Stimulated activated CD4-positive, alpha-beta T cell treated with anti-CD3 and anti-CD28 coated beads, Interleukin-1b, Interleukin-23, amount 100 ng/mL, for 1 hour (primary cell): ENCODE measurements at places on chromosomes 2 and 18.

DNA sequence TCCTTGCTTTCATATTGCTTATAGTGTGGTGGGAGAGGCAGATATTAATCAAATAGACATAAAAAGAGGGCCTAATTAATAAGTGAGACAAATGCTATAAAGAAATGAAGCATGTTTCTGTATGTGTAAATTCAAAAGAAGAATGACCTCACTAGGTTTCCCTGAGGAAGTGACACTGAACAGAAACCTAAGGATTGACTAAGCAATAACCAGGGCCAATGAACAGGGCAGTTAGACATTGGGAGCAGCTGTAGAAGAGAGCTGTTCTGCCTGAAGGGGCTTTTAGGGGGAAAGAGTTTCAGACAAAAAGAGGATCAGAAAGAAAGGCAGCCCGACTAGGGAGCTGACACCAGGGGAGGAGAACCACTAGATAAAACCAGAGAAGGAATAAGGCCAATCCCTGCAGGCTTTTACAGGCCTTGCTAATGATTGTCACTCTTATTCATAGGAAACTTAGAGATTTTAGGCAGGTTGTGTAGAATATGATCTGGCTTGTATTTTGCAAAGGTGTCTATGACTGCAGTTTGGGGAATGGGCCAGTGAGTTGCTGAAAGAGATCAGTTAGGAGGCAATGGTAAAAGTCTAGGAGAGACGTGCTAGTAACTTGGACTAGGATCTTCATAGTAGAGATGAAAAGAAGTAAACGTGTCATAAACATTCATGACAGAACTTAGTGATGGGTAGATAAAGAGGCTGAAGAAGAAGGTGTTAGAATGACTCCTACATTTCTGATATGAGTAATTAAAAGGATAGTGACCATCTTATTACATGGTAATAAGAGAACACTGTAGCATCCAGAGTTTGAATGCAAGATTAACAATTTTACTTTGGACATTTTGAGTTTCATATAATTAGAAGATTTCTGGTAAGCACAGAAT is 26.8 kb upstream of the NABP1 start:
- no peak for DNase-seq

DNA sequence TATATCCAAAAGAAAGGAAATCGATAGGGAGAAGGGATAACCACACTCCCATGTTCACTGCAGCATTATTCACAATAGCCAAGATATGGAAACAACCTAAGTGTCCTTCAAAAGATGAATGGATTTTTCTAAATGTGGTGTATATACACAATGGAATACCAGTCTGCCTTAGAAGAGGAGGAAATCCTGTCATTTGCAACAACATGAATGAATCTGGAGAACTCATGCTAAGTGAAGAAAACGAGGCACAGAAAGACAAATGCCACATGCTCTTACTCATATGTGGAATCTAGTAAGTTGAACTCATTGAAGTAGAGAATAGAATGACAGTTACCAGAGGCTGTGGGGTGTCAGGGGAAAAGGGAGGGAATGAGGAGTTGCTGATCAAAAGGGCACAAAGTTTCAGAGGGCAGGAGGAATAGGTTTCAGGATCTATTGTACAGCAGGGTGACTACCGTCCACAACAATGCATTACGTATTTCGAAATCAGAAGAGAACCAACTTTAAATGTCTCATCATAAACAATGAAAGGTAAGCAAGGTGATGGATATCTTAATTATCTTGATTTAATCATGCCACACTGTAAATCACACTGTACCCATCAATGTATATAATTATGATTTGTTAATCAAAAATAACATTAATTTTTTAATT is 46.1 kb downstream of the SIGLEC15 start:
- DNase-seq, result no peak

GRCh38 chr2:131043199-131044074 is 49.8 kb downstream of the FAM168B start:
- DNase-seq, result no peak

DNA sequence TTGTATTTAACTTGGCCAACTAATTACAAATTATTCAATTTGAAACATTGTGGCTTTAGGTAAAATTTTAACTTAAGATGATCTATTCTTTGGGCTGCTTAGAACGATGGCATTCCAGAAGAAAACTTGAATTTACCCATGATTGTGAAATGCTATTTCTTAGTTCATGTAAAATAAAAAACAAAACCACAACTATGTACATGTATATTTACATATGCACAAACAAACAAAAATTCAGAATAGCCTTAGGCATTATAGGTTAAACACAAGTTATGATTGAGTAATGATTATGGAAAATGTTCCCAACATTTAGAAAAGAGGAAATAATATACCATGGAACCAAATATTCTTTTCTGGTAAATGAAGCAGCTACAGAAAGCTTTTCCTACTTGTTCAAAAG is 3.5 kb upstream of the SMCHD1 start:
- DNase-seq, result no peak

DNA sequence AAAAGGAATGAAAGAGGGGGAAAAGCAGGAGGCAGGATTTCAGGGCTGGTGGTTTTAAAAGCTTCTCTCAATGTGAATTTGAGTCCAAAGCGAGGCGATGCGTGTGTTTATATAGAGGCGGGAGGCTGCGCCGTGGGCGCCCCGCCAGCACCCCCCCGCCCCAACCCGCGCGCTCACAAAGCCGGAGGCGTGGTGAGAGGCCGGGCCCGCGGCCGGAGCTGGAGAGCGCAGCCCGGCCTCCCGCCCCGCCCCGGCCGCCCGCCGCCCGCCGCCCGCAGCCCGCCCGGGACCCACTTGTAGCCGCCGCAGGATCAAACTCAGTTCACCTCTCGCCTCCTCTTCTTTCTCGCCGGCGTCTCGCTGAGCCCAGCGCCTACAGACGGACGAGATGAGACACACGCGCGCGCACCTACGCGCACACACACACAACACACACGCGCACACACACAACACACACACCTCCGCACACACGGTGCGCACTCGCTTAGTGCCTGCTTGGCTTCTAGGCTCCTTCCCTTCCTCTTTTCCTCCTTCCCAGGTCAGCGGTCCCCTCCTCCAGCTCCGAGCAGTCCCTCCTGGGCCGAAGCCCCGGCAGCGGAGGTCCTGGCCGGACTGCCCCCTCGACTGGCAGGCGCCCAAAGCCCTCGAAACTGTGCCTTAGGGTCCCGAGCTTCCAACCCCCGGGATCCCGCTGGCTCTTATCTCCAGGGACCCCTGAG is 1.3 kb upstream of the CYP26B1 start:
- no peak for DNase-seq

- no peak for DNase-seq
Observed at GRCh38 chr18:44715842-44716241, 35.2 kb downstream of the SETBP1 start.
